ENCODE measurements at places on chromosomes 13 and 19. TPM values are rescaled to one million over a fixed set of nuclear protein-coding genes. Genes with fewer than 3 reads are reported as not detected.

- no peak overlapping the region for H3K4me3 ChIP-seq
- no peak overlapping the region for H3K27ac ChIP-seq
- no peaks in the 10 kb centered on the region for H3K36me3 ChIP-seq
- H3K27me3 ChIP-seq: no peaks in the 10 kb centered on the region
- H3K4me1 ChIP-seq: no peaks in the 10 kb centered on the region
- DNase-seq: no peak
These were observed 405.0 kb downstream of the COG6 start for GRCh38 chr13:40060296-40061007.

- peaks cover 15% of the 10 kb centered on the region for H3K4me1 ChIP-seq
- H3K27ac ChIP-seq: no peak overlapping the region
- DNase-seq: peak; percentile 57
- H3K36me3 ChIP-seq: no peaks in the 10 kb centered on the region
These were observed 1.8 kb downstream of the APOC4 start for GRCh38 chr19:44943801-44944249.

DNA sequence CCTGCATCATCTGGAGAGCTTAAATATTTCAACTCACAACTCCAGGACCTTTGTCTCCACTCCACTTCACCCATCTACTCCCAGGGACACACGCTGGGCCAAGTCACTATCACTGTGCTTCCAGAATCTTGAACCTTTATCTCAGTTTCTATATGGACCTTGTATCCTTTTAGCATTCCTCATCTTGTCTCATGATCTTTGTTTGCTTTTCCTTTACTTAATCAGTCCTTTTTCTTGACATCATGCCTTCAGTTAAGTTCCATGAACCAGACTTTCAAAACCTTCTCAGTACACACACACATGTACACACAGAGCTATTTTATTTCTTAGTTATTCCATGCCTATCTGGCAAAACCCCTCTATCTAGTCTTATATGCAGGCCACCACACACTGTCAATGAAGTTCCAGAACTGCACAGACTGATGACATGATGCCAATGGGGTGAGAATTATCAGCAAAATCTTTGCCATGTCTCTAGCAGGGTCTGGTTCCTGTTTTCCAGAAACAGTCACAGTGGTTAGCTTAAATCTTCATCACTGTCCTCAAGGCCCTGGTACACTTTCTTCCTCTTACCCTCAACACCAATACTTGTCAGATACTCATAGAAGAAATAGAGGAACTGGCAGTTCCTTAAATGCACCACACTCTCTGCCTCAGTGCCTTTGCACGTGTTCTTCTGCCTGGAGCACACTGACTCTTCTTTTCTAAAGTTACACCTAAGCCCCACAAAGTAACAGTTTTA lies 77.6 kb upstream of the STARD13 start:
- H3K4me1 ChIP-seq: peaks cover 23% of the 10 kb centered on the region
- H3K36me3 ChIP-seq: no peaks in the 10 kb centered on the region
- peak; percentile 85 for DNase-seq

DNA sequence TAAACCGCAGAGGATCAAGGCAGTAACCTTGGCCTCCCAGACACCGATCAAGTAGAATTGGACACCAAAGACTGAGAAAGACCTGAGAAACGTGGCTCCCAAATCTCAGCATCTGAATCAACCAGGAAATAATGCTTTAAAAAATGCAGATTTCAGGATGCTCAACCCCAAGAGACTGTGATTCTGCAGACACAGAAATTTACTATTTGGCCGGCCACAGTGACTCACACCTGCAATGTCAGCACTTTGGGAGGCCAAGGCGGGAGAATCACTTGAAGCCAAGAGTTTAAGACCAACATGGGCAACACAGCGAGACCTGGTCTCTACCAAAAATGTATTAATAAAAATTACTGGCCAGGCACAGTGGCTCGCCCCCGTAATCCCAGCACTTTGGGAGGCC lies 6.2 kb downstream of the ABCC4 start:
- H3K27ac ChIP-seq: no peak overlapping the region
- no peak for DNase-seq
- no peak overlapping the region for H3K4me3 ChIP-seq
- no peaks in the 10 kb centered on the region for H3K4me1 ChIP-seq
- H3K27me3 ChIP-seq: no peaks in the 10 kb centered on the region

DNA sequence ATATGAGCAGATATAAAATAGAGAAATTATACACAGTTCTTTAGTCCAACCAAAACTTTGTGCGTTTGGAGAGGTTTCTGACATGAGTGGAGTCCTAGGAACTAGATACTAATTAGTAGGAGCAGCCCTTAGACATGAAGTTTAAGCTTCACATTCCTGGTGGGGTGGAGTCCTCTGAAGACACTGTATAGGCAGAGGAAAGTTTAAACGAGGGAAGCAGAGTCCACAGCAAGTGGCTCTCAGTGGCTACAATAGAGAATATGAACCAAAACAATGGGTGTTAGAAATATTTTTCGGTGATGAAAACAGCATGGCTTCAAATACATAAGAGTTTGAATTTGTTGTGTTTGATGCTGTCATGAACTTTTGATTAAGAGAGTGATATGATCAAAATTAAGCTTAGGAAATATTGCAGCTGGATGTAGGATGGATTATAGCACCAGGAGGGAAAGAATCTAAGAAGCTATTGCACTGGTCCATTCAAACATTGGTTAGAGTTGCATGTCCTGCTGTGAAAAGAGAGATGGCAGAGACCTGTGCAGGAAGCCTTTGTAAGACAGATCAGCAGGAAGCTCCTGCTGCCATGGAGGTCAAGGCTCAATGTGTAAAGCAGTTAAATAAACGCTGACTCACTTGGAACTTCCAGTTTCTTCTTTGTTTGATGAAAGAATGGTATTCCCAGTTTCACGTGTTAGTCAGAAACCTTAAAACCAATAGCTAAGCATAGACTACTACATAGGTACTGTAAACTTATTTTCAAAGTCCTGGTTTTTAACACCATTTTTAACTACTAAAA lies 175.2 kb downstream of the TDRD3 start:
- DNase-seq: no peak
- H3K4me1 ChIP-seq: no peaks in the 10 kb centered on the region
- no peak overlapping the region for H3K4me3 ChIP-seq
- H3K27ac ChIP-seq: no peak overlapping the region
- no peaks in the 10 kb centered on the region for H3K36me3 ChIP-seq

DNA sequence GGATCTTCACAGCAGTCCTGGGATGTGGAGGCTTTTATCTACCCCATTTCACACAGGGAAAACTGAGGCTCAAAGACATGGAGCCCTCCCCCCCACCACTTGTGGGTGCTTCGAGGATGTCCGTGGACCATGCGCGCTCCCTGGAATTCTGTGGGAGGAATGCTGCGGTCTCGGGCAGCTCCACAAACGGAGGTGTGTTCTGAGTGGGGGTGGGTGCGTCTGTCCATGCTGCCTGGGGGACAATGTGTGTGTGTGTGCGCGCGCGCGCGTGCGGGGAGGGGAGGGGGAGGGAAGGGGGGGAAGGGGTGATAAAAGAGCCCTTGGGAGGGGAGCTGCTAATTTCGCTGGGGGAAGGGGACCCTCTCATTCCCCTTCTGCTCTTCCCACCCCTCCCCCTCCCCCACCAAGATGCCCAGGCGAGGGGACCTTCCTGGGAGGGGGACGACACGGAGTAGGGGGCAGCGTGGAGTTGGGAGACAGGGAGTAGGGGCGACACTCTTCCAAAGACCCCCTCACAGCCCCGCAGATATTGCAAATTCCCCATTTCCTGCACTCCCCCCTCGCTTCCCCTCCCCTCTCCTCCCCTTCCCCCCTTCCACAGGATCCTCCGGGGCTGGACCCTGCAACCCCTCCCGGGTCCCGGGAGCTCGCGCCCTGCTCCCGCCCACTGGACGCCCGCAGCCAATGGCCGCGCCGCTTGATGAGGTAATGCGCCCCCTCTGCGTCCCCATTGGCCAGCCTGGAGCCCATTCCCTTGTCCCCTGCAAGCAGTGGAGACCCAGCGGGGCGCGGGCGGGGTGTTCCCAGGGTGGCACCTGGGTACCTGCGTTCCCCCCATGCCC lies 18.9 kb upstream of the ZNRF4 start:
- H3K4me1 ChIP-seq: no peaks in the 10 kb centered on the region
- H3K4me3 ChIP-seq: no peak overlapping the region
- H3K36me3 ChIP-seq: no peaks in the 10 kb centered on the region
- no peak overlapping the region for H3K27ac ChIP-seq

The CLEC11A gene
- 12.4 TPM for polyA plus RNA-seq

The KIR3DL1 gene
- 0.15 TPM for polyA plus RNA-seq

Data from CD14-positive monocyte (primary cell).